ENCODE measurements at places on chromosomes 1 and 21. TPM values are rescaled to one million over a fixed set of nuclear protein-coding genes. Genes with fewer than 3 reads are reported as not detected.

DNA sequence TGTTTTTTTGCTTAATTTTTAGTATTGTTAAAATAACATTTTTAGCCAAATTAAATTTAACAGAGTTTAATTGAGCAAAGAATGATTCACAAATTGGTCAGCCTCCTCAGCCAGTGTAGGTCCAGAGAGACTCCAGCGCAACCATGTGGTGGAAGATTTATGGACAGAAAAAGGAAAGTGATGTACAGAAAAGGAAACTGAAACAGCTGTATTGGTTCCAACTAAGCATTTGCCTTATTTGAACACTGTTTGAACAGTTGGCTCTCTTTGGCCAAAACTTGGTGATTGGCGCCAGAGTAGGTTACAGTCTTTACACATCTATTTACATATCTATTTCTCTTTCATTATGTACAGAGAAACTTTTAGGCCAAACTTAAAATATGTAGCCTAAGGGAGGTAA lies 19.4 kb downstream of the RPS6KC1 start:
- no peak for DNase-seq

The DMRTA2 gene
- total RNA-seq = not detected

DNA sequence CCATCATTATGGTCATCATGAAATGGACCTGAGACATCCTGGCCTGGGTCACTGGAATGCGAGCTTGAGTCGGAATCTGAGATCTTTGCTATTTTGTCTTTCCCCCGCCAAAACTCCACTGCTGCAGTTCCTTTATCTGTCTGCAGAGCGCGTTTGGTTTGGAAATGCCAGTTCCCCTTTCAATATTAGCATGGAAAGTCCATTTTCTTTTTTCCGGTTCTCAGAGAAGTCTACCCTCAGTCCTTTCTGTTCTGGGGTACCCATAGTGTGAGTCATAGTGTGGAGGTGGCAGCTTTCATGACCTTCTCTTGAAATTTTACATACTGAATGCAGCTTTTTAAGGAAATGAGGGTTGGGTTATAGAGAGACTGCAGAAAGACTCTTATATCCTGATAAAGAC lies 14.6 kb downstream of the CACNA1E start:
- DNase-seq = no peak

The MRAP gene
- not detected for total RNA-seq

GRCh38 chr1:233328142-233328921 lies 808 bp downstream of the MAP3K21 start:
- no peak for DNase-seq

DNA sequence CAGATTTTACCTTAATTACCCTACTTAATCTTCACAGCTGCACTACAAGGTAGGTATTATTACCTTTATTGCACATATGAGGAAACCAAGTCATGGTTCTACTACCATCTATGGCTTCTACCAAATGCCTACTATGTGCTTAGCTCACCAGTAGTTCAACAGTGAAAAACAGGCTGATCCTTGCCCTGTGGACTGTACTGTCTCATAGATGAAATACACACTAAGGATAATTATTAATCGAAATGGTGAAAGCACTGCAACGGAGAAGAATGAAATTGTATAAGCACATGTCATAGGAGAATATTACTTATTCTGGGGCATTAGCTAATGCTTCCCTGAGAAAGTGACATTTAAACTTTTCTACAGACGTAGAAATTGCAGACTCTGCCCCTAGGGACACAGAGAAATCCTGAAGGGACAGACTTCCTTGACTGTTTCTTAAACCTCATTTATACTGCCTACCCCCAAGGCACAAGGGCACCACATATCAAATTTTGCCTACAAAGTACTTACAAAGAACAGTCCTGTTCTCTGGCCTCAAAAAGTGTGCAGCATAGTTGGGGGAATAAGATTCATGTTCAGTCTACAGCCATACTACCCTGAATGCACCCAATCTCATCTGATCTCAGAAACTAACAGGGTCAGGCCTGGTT lies 148.4 kb upstream of the ZC3H11B start:
- no peak for DNase-seq

DNA sequence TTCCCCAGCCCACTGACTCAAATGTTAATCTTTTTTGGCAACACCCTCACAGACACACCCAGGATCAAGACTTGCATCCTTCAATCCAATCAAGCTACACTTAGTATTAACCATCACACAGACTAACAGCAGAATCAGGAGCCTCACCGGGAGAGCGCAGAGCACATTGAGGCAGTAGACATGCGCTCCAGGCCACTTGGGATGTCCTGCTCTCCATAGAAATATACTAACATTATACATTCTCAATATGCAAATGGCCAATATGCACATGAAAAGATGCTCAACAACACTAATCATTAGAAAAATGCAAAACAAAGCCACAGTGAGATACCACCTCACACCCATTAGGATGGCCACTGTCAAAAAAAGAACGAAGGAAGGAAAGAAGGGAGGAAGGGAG lies 135.0 kb upstream of the KCNE2 start:
- DNase-seq = no peak

GRCh38 chr1:80202118-80202517 lies 1195.6 kb upstream of the ADGRL4 start:
- no peak for DNase-seq

DNA sequence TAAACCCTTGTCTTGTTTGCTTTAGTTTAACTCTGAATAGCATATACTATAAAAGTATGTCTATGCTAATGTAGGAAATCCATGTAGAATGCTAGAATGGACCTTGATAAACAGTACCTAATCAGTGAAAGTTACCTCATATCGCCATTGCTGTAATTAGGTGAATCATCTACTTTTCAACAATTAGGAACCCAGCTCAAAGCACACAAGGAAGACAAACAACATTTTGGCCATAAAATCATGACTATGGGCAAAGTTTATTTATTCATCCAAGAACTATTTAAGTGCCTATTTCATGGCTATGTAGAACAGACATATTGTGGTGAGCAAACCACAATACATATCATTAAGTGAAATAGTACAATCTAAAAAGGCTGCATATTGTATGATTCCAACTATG lies 1043.2 kb downstream of the BRINP3 start:
- DNase-seq = no peak

- DNase-seq = no peak
Measured at GRCh38 chr1:195765099-195765498, 843.1 kb downstream of the KCNT2 start.

DNA sequence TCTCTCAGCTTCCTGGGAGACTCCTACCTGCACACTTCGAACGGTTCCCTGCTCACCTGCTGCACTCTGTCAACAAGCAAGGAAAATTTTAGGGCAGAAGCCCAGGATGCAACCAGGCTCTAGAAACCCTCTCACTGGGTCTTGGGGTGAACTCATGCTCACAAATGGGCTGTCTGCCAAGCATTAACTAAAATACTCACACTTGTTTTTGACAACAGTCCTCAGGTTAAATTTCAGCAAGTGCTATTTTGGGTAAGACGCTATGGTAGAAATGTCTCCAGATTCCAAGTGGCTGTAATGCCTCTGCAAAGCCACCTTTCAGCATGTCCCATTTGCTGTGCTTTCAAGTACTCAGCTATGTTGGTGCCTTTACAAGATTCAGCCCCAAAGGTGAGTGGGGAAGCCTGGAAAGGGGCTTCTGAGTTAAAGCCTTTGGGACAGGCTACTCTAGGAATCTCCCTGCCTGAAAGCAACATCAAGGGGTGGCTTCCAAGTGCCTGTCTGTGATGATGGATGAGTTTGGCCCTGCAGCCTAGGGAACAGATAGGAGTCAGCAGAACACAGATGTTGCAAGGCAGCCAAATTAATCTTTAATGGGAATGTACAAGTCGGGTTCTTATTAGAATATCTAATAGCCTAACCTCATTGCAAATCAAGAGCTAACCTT lies 211.9 kb upstream of the SPAG17 start:
- no peak for DNase-seq

The SRGAP2 gene
- 58.9 TPM for total RNA-seq

GRCh38 chr1:198901266-198901665 lies 262.4 kb downstream of the PTPRC start:
- DNase-seq = no peak

The PAQR6 gene
- 4.4 TPM for total RNA-seq

- DNase-seq = no peak
Measured at GRCh38 chr1:219239518-219239917, 65.8 kb downstream of the LYPLAL1 start.

The TMCC2 gene
- 0.55 TPM for total RNA-seq

- no peak for DNase-seq
Measured at GRCh38 chr1:37616330-37616729, 18.4 kb downstream of the RSPO1 start.

The CCDC17 gene
- total RNA-seq = 2.4 TPM

GRCh38 chr21:33325222-33326067 lies 675 bp downstream of the IFNAR1 start:
- peak; percentile 74 for DNase-seq

- DNase-seq = no peak
Measured at GRCh38 chr21:42496839-42497202, 797 bp upstream of the RSPH1 start.

GRCh38 chr21:38140207-38140903 lies 116.4 kb upstream of the KCNJ15 start:
- no peak for DNase-seq

The RC3H1 gene
- total RNA-seq = 49.1 TPM

The HRNR gene
- not detected for total RNA-seq

The OR2L5 gene
- total RNA-seq = not detected

The CCDC27 gene
- total RNA-seq = not detected

The ATP1A1 gene
- 322 TPM for total RNA-seq

Data from ureter (tissue), 1 donor.